ENCODE measurements at places on chromosomes 5 and 9.

- DNase-seq = no peak
Measured at GRCh38 chr9:95370064-95370463, 52.6 kb upstream of the FANCC start.

- no peak for DNase-seq
Measured at GRCh38 chr9:89542401-89543021, 44.6 kb upstream of the SEMA4D start.

GRCh38 chr5:175872287-175873087 lies 1.1 kb downstream of the CPLX2 start:
- DNase-seq = no peak

- DNase-seq = no peak
Measured at GRCh38 chr5:82738681-82739269, 338.4 kb downstream of the TMEM167A start.

GRCh38 chr9:126514037-126514821 lies 99.5 kb upstream of the LMX1B start:
- DNase-seq = peak; percentile 27

GRCh38 chr9:125991886-125992529 lies 244.8 kb downstream of the PBX3 start:
- DNase-seq = no peak

- DNase-seq = no peak
Measured at GRCh38 chr5:59130431-59130830, 547.6 kb downstream of the RAB3C start.

DNA sequence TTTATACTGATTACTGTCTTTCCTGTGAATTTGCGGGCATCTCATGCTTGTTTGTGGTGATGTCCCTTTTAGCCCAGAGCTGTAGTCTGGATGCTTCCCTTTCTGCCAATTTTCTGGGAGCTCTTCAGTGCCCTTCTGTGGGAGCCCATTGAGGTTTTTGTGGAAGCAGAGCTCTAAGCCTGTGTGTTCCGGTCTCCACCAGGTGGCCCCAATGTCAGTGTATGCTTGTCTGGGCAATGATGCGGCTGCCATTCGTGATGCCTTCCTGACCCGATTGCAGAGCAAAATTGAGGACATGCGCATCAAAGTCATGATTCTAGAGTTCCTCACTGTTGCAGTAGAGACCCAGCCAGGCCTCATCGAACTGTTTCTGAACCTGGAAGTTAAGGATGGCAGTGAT lies 35.1 kb downstream of the SH3GLB2 start:
- no peak for DNase-seq

DNA sequence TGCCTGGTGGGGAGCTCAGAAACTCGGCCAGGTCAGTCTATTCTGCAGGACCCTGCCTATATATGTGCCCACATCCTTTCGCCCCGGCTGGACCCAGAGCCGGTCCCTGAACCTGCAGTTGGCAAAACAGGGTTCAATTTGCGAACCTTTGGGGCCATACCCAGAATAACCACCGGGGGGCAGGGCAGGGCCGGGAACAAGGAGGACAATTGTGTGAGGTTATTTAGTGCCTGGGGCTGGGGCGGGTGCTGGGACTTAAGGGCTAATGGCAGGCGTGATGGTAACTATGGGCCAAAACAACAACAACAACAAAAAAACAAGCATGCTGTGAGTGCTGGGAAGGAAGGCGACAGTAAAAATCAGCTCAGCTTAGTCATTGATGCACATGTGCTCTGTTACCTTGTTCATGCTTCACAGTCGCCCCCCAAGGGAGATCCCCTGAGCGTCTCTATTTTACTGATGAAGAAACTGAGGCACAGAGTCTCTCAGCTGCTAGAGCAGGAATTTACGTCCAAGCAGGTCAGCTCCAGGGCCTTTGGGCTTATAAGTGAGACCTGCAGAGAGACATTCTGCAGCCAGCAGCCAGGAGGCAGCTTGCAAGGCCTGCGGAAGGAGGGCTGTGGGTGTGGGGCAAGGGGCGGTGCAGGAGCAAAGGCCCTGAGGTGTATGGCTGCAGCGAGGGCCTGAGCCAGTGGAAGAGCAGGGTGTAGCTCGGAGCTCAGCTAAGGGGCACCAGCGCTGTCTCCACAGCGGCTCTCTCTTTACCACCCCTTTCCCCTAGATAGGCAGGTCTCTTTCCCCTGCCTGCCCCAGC lies 106.0 kb downstream of the PHF2 start:
- DNase-seq = peak; percentile 67

DNA sequence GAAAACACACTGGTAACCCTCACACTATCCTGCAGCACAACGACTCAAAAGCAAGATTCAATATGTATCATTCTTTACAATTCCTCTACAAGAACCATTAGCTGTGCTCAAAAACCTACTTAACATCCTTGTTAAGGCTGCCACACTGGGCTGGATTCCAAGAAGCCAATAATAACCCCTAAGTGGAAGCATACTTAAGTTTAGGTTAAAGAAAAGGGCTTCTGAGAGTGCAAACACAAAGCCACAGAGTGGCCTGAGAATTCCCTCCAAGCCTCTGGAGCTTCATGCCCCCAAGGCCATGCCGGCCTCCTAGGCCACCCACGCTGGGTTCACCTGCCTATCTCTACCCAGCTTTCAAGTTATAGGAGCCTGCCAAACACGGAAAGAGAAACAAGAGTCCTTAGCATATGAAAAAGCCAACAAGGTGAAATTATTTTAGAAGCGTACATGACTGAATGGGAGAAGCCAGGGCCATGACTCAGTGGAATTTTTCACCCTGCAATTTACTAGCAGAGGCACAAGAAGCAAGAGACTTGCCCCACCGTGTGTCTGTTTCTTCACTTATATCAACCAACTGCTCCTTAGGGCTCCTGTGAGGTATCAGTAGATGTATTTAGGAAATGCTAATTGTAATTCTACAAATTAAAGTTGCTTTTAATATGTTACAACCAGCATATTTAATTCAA lies 293.0 kb downstream of the SPOCK1 start:
- DNase-seq = peak; percentile 16

GRCh38 chr5:68682400-68683160 lies 411.2 kb upstream of the SLC30A5 start:
- no peak for DNase-seq

GRCh38 chr5:165495829-165496380 lies 1990.5 kb downstream of the MAT2B start:
- no peak for DNase-seq

- no peak for DNase-seq
Measured at GRCh38 chr5:10626473-10627013, 62.7 kb downstream of the ANKRD33B start.

- no peak for DNase-seq
Measured at GRCh38 chr5:154603953-154604679, 126.1 kb upstream of the HAND1 start.

DNA sequence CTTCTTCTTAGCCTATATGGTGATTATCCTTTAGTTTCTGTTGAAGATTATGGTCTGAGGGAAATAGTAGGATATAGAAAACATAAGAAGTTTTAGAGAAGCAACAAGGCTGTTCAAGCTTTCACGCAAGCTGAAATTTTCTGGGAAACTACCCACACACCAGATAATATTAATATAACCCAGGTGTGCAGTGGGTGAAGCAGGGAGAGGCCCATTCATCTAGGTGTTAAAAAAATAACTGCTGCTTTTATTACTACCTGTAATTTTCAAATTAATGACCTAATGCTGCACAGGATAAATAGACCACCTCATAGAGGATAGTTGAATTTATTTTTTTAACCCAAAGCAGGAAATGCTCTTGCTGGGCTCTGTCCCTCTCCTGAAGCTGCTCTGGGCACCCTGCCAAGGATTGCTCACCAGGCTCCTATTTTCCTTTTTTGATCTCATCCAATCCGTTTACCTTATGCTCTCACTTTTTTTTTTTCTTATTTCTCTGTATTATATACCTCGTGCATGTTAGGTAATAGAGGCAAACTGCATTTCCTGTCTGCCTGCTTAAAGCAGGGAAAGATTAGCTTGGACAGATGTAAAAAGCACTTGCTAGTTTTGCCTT lies 124.3 kb upstream of the SLC12A2 start:
- peak; percentile 90 for DNase-seq

GRCh38 chr9:8783941-8784340 lies 984.4 kb upstream of the DMAC1 start:
- DNase-seq = no peak

DNA sequence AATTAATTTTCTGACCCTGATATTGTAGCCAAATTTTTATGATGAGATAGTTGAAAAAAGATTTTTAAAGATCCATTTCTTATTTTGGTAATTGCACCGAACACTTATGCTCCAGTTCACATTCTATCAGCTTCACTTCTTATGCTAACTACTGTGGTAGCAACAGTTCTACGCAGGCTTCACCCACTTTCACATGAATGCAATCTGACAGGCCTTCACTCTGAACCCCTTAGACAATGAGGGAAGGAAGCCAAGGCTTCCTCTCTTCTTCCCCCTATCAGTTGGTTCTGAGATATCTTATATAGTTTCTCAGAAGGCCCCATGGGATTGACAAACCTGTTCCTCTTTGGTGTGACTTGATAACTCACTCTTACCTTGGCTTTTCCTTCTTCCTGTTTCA lies 185.8 kb downstream of the CETN3 start:
- DNase-seq = no peak

- no peak for DNase-seq
Measured at GRCh38 chr5:110917161-110917875, 154.2 kb upstream of the TSLP start.

DNA sequence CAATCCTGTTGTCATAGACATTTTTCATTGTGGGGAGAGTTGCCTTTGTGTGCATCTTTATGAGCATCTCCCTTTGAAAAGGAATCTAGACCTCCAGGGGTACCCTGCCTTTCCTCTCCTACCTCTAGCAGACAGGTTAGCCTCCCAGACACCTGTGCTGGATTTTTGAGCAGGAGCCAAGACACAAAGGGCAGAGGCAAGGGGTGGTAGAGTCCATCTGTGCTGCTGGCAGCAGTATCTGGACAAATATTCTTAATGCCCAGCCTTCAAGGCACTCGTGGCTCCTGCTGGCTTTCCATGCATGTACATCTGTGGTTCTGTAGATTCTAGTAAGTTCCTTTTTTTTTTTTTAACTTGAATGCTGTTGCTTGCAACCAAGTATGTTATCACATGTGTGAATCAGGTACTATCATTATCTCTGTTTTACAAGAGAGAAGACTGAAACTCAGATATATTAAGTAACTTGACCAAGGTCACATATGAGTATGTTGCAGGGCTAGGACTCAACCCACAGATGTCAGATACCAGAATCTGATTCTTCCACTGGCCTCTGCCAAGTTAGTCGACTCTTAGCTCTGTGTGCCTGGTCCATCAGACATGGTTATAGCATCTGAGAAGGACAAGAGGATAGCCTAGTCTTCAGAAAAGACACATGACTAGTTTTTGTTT lies 32.9 kb upstream of the GPR151 start:
- no peak for DNase-seq

GRCh38 chr5:452978-453710 lies 10.2 kb downstream of the EXOC3 start:
- no peak for DNase-seq

DNA sequence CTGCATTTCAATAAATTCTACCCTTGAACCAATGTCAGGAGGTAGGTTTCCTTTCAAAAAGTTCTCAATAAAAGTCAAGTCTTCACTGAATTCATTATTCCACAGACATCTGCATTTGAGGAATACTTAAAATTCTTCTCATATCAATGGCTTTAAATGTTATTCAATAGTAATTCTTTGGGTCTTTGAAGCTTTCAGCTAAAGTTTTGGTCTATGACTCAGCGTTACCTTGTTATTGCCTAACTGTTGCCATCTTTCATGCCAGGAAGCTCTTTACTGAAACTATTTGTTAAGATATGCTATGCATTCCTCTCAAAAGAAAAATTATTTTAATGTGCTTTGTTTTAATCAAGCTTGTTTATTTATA lies 170.5 kb downstream of the NNT start:
- no peak for DNase-seq

DNA sequence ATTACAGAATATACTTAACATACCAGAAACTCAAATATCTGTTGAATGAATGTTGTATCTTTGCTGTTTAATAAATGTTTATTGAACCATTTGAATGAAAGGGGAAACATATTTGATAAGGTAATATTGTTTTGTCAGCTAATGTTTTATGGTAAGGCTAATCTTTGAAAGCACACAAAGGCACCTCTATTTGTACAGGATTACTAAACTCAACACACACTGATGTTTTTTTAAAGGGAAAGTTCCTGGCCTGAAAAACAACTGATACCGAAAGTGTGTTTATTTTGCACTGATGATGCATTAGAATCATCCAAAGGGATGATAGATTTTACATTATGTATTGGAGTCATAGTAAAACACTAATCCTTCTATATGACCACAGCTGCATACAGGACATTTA lies 82.5 kb downstream of the ADCY2 start:
- DNase-seq = no peak

- DNase-seq = no peak
Measured at GRCh38 chr9:98146101-98146991, 27.3 kb upstream of the TRIM14 start.

DNA sequence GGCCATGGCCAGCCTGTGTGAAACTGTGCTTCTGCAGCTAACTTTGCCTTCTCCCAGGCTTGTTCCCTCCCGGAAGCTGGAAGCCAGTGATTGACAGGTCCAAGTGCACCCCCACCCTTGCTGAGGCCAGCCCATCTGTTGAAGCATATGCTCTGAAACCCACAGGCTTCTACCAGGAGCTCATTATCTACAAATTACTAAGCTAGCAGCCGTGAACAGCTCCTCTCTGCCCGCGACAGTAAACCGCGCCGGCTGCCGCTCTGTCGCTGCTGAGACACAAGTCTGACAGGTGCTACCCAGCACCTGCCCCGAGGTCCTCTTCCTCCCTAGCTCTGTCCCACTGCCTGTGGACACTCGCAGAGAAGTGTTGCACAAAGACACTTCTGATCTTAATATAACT lies 490.9 kb downstream of the GADD45G start:
- peak; percentile 94 for DNase-seq

GRCh38 chr5:154112255-154112654 lies 73.5 kb downstream of the MFAP3 start:
- DNase-seq = no peak

DNA sequence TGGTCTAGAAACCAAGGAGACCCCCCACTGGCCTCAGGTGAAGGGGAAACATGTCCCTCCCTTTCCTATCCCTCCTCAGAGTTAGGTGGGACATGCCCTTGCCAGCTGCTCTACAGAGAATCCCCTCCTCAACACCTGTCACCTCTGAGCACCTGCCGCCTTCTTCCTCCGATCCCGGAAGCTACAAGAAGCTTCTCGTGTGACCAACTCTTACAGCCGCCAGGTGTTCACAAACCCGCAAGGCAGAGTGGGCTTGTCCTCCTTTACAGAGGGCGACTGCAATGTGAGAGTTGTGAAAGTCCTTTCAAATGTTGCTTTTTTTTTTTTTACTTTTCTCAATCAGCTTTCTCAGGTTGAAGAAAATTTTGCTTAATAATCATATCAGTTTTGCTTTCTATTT lies 3.7 kb upstream of the ICE1 start:
- no peak for DNase-seq

GRCh38 chr5:114418176-114419066 lies 56.6 kb downstream of the KCNN2 start:
- no peak for DNase-seq

GRCh38 chr9:127209948-127210640 lies 54.5 kb upstream of the GARNL3 start:
- no peak for DNase-seq
